ENCODE measurements at places on chromosomes 1 and 21.

- no peak for DNase-seq
These were observed 50.5 kb upstream of the PRRC2C start for GRCh38 chr1:171434717-171435346.

DNA sequence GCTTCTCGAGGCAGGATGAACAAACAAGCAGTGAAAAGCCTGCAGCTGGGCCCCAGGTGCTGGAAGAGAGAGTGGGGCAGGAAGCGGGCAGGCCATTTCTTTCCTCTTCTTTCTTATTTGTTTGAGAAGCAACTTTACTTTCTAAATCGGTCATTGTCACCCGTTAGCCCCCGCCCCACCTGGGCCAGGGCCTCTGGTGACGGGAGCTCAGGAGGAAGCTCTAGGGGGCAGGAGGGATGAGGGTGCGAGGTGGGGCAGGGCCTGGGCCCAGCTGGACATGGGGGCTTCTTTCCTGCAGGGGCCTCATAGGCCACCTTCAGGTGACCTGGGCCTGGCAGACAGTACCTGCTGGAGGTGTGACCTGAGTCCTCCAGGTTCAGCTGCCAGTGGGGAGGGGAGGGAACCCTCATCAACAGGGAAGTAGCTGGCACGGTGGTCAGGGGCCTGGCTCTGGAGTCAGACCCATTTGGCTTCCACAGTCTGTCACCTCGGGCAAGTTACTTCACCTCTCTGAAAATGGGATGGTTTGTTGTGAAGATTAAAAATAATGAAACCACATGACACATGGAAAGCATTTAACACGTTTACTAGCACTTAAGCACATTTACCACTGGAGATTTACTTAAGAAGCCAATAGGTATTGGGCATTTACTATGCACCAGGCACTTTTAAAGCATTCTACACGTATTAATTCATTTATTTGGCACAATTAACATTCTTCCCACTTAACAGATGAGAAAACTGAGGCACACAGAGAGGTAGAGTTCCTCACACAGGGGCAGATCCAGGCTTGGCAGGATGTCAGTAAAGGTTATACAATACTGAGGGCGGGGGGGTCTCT is 54.1 kb upstream of the ID3 start:
- DNase-seq: no peak

DNA sequence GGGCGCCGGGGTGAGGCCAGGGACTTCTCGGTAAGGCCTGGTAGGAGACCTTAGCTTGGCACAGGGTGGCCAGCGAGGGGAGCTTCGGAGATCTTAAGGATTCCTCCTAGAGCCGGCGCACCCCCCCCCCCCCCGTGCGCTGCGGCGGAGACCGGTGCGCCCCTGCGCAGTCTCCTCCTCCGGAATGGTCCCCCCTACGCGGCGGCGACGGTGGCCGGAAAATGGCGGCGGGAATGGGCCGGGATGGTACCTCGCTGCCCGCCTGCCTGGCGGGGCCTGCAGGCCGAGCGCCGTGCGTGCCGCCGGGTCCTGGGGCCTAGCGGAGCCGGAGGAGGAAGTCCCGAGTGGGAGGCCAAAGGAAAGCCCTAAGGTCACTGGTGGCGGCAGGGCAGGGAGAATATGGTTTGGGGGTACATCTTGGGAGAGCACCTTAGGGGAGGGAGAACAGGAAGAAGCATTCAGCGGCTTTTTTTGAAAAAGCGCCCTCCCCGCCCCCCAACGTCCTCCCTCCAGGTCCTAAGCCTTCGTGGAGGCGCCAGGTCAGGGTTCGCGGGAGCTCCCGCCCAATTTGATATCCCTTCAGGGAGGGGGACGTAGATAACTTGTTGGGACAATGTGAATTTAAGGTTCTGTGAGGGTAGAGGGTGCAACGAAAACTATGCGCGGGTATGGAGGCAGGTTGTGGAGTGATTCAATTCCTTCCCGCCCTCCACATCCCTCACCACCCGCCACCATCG is 429 bp downstream of the SRRM1 start:
- peak; percentile 4 for DNase-seq

DNA sequence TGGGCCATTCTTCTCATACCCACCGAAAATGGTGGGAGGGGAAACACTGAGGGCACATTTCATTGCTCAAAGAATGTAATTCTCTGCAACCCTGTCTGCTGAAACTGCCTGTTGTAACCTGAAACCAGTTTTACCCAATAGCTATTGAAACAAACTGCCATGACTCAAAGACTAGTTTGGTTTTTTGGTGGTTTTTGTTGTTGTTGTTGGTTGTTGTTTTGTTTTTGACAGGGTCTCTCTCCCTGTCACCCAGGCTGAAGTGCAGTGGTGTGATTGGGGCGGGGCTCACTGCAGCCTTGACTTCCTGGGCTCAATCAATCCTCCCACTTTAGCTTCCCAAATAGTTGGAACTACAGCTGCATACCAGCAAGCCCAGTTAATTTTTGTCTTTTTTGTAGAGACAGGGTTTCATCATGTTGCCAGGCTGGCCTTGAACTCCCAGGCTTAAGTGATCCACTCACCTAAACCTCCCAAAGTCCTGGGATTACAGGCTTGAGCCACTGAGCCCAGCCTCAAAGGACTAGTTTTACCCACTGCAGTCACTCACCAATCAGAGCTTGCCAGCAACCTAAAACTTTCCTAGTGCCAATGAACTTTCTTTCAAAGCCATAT is 2.1 kb upstream of the IPP start:
- no peak for DNase-seq

DNA sequence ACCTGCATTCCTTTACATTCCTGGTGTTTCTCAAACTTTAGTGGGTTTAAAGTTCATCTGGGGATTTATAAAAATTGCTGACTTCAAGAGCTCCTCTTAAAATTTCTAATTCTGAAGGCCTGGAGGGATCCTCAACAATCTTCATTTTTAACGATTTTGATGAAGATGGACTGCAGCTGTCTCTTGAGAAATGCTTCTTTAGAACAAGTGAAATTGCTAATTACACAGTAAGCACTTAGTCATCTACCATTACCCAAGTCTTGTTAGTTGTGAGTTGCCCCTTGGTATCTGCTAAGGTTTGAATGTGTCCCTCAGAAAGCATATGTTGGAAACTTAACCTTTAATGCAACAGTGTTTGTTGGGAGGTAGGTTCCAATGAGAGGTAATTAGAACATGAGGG is 163.7 kb downstream of the LTN1 start:
- no peak for DNase-seq

DNA sequence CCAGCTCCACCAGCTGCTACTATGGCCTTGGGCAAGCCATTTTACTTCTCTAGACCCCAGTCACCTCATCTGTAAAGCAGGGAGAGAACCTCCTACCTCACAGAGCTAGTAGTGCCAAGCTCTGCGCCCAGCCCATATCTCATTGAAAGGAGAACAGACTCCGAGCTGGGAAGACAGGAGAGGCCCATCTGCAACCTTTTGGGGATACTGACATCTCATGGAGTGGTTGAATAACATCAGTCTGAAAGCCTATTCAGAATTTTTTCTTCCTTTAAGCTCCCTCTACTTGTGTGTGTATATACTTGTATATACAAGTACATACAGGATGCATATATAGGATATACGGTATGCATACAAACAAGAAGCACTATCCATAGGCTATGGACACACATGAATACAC is 279.5 kb upstream of the POU3F1 start:
- no peak for DNase-seq

DNA sequence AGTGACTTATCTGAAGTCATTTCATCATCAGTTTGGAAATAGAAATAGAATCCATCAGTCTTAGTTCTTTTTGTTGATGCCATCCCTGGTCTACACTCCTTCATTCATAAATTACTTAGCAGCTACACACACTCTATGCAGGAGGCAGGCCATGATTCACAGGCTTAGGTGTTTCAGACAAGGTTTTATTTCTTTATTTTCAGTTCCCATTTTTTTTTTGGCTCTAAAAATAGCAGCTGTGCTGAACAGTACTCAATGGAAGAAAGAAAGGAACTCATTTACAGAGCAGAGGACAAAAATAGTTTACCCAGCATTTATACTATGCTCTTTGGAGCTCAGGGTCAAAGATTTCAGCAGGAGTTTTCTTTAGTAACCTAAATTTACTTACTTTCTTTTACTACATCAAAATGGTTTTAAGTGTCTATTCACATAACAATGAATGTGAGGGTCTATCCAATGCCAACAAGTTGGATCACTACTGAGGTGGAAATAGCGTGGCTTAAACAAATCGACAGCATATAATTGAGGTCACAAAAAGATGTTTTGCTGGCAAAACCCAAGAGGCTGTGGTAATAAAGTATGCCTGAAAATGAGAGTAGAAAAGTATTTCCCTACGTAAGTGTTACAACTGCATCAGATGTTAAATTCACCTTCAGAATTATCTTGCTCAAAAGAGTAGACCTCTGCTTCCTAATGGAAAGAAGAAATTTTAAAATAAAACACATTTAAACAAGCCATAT is 7.7 kb downstream of the KRTAP19-8 start:
- DNase-seq: no peak

DNA sequence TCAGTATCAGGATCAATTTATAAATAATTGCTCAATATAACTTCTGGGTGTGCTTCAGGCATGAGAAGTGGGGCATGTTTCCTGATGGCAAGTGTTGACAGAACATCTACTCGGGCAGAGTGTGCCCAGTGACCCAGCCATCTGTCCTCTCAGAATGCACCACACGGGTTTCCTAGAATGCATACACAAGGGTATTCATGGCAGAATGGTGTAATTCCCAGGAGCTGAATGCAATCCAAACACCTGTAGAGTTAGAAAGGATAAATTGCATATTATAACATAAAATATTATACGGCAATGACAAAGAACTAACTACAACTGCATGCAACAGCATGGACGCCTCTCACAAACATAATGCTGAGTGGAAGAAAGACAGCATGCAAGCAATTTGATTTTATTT is 391.9 kb downstream of the SIPA1L2 start:
- DNase-seq: no peak

GRCh38 chr21:42524341-42525028 is 10.8 kb downstream of the SLC37A1 start:
- DNase-seq: peak; percentile 32

DNA sequence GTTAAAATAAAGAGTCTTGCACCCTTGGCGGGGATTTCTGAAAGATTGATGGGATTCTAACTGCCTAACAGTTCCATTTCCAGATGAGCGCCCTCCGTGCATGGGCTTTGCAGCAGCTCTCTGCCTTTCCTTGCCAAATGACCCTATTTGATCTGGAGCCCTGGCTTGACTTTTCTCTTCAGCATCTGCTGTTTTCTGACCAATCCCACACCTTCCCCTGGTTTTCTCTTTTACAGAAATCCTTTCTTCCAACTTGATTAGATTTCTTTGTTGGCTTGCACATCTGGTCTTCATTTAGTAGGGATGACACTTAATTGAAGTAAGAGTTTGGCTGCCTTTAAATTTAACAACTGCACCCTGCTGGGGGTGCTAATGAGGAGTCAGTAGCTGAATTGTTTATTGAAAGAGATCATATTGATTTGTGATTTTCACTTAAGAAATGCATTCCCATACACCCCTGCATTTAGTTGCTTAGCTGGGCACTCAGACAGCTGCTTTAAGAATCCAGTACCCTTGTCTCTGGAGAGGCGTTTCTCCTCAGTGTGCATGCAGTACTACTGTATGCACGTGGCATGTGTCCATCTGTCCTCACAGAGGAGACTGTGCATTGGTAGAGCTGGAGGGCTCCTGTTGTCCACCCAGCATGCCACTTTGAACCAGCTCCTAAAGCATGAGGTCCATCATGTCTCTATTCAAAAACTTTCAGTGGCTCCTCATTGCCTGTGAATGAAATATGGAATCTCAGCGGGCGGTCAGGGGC is 99.7 kb downstream of the NOS1AP start:
- DNase-seq: no peak

- DNase-seq: no peak
These were observed 485.7 kb downstream of the NUF2 start for GRCh38 chr1:163807331-163808049.

DNA sequence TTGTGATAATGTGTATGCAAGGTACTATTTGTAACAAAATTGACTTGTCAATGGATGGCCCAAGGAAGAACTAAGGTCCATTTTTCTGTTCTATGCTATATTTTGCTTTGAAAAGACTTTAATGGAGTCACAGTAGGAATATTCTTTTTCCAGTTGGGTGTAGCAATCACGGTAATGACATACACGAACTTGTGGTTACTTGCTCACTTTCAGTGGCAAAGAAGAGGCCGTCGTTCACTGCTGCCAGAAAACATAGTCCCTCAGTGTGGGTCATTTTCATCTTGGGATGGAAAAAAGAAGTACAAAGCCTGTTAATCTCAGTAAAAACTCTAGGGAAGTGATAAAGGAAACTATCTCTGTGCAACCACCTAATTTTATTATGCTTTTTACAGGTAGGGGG is 47.8 kb upstream of the LAMC2 start:
- DNase-seq: no peak

GRCh38 chr1:45246760-45247159 is 40.4 kb upstream of the ZSWIM5 start:
- DNase-seq: no peak

- DNase-seq: no peak
These were observed 19.3 kb downstream of the IARS2 start for GRCh38 chr1:220113136-220113695.

GRCh38 chr1:3825356-3825755 is 29.1 kb upstream of the LRRC47 start:
- DNase-seq: no peak

All from activated CD8-positive, alpha-beta memory T cell treated with anti-CD3 and anti-CD28 coated beads for 4 hours (primary cell).